Small intestine (tissue), 16 donors: ENCODE measurements at places on chromosomes 12 and 14. TPM values are rescaled to one million over a fixed set of nuclear protein-coding genes. Genes with fewer than 3 reads are reported as not detected.

DNA sequence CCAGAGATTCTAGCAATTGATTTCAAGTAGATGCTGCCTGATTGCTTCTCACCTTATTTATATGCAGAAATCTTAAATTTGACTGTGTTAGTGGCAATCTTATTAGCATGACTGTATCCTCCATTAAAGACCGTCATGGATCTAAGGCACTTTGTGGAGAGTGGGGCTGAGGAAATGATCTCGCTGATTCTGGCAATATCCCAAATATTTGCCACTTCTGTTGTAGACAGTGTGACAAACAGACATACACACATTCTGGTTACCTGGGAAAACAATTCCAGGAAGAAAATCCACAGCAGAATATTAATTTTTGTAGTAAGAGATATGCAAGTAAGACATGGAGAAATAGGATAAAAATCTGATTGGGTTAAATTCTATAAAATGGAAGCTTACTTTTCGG is 269.0 kb upstream of the G2E3 start:
- no peak overlapping the region for H3K27ac ChIP-seq
- H3K4me3 ChIP-seq = no peak overlapping the region
- H3K27me3 ChIP-seq = no peaks in the 10 kb centered on the region
- DNase-seq = no peak
- H3K36me3 ChIP-seq = no peaks in the 10 kb centered on the region

DNA sequence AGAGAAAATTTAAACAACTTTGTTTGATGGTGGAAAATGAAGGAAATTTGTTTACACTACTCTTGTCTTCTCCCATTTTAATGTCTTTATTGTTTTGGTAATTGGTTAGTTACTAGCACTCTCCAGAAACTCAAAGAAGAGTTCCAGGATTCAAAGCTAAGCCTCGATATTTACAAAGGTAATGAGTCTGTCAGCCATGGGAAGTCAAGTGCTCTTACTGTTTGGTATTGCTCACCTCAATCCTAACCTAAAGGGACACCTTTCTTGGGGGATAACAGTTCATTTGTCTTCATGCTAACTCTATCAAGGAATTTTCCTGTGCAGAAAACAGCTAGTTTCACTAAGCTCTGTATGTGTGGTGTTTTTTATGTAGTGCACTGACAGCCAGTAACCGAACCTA is 222.9 kb upstream of the LMO3 start:
- no peaks in the 10 kb centered on the region for H3K27me3 ChIP-seq
- no peak overlapping the region for H3K27ac ChIP-seq
- no peak for DNase-seq
- H3K4me3 ChIP-seq = no peak overlapping the region
- no peaks in the 10 kb centered on the region for H3K4me1 ChIP-seq
- no peaks in the 10 kb centered on the region for H3K36me3 ChIP-seq

DNA sequence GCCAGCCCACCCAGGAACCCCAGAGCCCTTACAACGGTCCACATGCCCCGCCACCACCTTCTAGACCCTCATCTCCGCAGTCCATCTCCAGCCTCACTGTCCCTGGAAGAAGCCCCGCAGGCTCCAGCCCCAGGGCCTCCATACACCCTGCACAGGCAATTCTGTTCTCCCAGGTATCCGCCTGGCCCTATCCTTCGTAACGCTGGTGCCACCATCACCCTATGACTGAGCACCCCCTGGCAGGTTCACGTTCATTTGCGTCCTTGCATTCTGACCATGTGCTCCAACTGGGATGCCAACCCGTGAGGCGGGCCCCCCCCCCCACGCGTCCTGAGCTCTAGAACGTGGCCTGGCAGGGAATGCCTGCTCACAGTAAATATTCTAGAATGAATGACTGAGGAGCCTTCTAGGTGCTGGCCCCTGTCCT is 675 bp upstream of the SCARB1 start:
- H3K4me3 ChIP-seq = peak overlapping the region; percentile 46
- H3K4me1 ChIP-seq = peaks cover 20% of the 10 kb centered on the region
- no peaks in the 10 kb centered on the region for H3K27me3 ChIP-seq
- H3K36me3 ChIP-seq = no peaks in the 10 kb centered on the region
- no peak for DNase-seq

The BEGAIN gene
- polyA plus RNA-seq = 2.9 TPM

GRCh38 chr12:52055731-52056711 is 4.8 kb downstream of the NR4A1 start:
- H3K36me3 ChIP-seq = peaks cover 52% of the 10 kb centered on the region
- H3K4me1 ChIP-seq = no peaks in the 10 kb centered on the region
- H3K27me3 ChIP-seq = no peaks in the 10 kb centered on the region
- no peak for DNase-seq
- H3K27ac ChIP-seq = no peak overlapping the region
- H3K4me3 ChIP-seq = no peak overlapping the region

- no peak overlapping the region for H3K27ac ChIP-seq
- H3K4me1 ChIP-seq = peaks cover 19% of the 10 kb centered on the region
- peak; percentile 59 for DNase-seq
Observed at GRCh38 chr14:50542941-50543418, 10.6 kb upstream of the MAP4K5 start.

GRCh38 chr12:117818400-117818799 is 150.4 kb downstream of the KSR2 start:
- no peaks in the 10 kb centered on the region for H3K36me3 ChIP-seq
- H3K4me1 ChIP-seq = no peaks in the 10 kb centered on the region
- H3K4me3 ChIP-seq = no peak overlapping the region
- no peak overlapping the region for H3K27ac ChIP-seq

DNA sequence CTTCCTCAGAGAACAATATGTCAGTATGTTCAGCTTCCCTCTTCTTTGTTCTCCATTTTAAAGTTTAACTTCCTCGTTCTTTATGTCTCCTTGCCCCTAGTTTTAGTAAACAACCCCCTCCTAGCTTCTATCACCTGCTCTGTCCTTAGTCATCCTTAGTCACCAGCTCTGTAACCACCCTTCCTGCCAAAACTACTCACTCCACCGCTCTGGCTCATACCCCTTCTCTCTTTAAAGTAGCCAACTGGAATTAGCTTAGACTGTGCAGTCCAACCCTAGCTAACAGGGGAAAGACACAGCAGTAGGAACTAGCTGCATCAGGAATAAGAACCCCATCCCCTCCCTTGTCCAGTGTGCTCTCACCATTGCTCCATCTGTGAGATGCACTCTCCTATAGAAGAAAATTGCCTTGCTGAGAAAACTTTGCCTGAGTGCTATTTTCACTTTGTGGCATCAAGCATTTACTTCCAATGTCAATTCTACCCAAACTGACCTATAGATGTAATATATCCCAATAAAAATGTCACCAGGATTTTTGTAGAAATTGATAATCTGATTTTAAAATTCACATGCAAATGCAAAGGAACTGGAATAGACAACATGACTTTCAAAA is 603.2 kb downstream of the C12orf50 start:
- H3K4me3 ChIP-seq = no peak overlapping the region
- no peaks in the 10 kb centered on the region for H3K4me1 ChIP-seq
- H3K36me3 ChIP-seq = no peaks in the 10 kb centered on the region
- DNase-seq = no peak
- H3K27me3 ChIP-seq = no peaks in the 10 kb centered on the region

GRCh38 chr14:67167420-67168109 is 21.7 kb upstream of the GARIN2 start:
- H3K27ac ChIP-seq = no peak overlapping the region
- DNase-seq = no peak
- H3K4me1 ChIP-seq = no peaks in the 10 kb centered on the region
- no peak overlapping the region for H3K4me3 ChIP-seq
- no peaks in the 10 kb centered on the region for H3K27me3 ChIP-seq
- no peaks in the 10 kb centered on the region for H3K36me3 ChIP-seq

The NID2 gene
- 2.2 TPM for polyA plus RNA-seq

GRCh38 chr14:92717571-92718042 is 30.8 kb downstream of the LGMN start:
- H3K4me3 ChIP-seq = no peak overlapping the region
- DNase-seq = no peak
- H3K27me3 ChIP-seq = no peaks in the 10 kb centered on the region
- H3K27ac ChIP-seq = no peak overlapping the region

- H3K4me3 ChIP-seq = no peak overlapping the region
- H3K4me1 ChIP-seq = peaks cover 2% of the 10 kb centered on the region
- no peak for DNase-seq
- no peaks in the 10 kb centered on the region for H3K27me3 ChIP-seq
- H3K36me3 ChIP-seq = no peaks in the 10 kb centered on the region
Observed at GRCh38 chr12:104462931-104463339, 6.2 kb downstream of the CHST11 start.

The KRT6A gene
- polyA plus RNA-seq = 6.7 TPM

DNA sequence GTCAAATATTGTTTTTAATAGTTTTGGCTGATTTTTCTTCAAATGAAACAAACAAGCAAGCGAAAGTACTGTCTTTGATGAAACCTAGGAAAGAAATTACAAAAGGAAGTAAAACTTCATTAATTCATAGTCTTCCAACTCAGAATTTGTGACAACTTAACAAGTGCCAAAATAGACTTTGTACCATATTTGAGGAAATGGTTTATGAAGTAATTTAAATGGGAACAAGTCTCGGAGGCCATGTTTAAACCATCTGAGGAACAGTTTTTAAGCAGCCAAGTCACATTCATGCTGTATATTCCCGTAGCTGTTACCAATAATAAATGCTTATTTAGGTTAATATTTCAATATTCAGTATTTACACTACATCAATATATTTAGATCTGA is 745 bp upstream of the ARHGDIB start:
- H3K4me3 ChIP-seq = no peak overlapping the region
- H3K27me3 ChIP-seq = no peaks in the 10 kb centered on the region
- H3K27ac ChIP-seq = peak overlapping the region; percentile 23

GRCh38 chr12:1054117-1054870 is 63.3 kb downstream of the ERC1 start:
- DNase-seq = peak; percentile 19
- H3K4me1 ChIP-seq = no peaks in the 10 kb centered on the region
- no peak overlapping the region for H3K4me3 ChIP-seq
- no peaks in the 10 kb centered on the region for H3K36me3 ChIP-seq
- H3K27me3 ChIP-seq = no peaks in the 10 kb centered on the region
- no peak overlapping the region for H3K27ac ChIP-seq

The OTUB2 gene
- polyA plus RNA-seq = 0.22 TPM

- no peaks in the 10 kb centered on the region for H3K36me3 ChIP-seq
- DNase-seq = no peak
- H3K4me1 ChIP-seq = no peaks in the 10 kb centered on the region
- no peak overlapping the region for H3K27ac ChIP-seq
- H3K4me3 ChIP-seq = no peak overlapping the region
Observed at GRCh38 chr12:52673217-52673616, 7.0 kb downstream of the KRT1 start.

DNA sequence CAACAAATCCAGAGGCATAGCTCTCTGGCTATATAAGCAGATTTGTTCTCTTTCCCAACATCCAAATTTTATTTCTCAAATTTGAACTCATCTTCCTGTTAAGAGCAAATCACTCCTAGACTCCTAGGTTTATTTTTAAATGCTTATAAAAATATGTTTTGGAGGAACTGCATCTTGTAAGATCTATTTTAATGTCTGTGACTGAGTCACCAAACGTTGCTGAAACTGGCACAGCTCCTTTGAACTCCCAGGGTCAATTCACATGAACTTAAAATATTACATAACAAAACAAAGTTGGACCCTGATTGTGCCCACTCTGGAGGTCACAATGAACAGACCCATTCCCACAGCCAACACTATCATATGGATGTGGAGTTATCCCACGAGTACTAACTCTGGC is 23.9 kb downstream of the ANAPC7 start:
- DNase-seq = no peak
- no peaks in the 10 kb centered on the region for H3K27me3 ChIP-seq

DNA sequence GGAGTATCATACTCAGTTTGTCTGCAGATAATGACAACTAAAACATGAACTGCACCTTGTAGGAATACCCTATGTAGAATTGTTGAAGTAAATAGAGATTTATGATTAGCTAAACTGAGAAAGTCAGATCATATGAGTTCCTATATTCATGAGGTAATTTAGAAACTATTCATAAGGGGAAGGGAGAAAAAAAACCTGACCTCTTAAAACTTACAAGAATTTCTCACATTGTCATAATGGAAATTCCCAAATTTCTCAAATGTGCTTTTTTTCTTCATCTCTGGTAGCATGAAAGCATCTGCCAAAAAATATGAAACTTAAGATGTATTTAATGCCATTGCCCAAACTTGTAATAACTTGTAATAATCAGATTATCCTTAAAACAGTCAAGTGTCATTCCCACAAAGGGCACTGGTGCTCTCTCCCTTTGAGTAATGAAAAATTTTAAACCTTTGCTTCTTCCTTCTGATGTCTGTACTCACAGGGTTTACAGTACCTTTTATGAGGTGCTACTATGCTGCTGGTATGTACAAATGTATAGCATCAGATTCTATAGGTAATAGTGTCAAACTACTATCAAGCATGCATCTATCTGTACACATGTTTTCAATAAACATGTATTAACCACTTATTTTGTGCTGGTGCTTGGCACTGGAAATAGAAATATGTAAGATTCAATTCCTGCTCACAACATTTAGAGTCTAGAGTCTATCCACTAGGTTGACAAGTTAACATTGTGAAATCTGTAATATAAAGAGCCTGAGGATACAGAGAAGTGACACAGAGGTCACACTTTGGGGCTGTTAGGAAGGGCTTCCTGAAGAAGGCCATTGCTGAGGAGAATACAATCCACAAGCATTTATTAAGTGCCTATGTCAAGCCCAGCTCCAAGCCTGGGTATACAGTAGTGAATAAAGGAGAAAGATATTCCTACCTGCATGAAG is 17.4 kb upstream of the DRAM1 start:
- no peak for DNase-seq
- H3K27me3 ChIP-seq = no peaks in the 10 kb centered on the region
- no peak overlapping the region for H3K27ac ChIP-seq

The LRRC9 gene
- polyA plus RNA-seq = not detected

GRCh38 chr12:3375326-3375725 is 115.7 kb upstream of the PRMT8 start:
- no peak overlapping the region for H3K27ac ChIP-seq
- no peak overlapping the region for H3K4me3 ChIP-seq
- no peak for DNase-seq
- no peaks in the 10 kb centered on the region for H3K27me3 ChIP-seq

The SERPINA12 gene
- polyA plus RNA-seq = not detected

DNA sequence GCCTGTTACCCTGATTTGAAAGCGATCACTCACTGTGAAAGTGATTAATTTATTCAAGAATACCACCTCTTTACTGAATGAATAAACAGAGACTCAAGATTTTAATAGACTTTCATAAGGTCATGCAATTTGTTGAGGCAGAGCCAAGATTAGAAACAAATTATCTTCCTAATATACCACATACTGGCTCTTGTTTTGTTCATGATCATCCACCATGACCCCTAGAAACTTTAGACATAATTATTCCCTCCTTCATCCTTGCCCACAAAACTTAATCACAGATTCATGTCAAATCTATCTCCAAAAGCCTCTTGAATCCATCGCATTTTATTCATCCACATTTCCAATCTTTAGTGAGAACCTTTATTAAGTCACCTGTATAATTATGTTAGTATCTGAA is 152.3 kb downstream of the ATXN7L3B start:
- no peaks in the 10 kb centered on the region for H3K36me3 ChIP-seq
- no peak overlapping the region for H3K27ac ChIP-seq
- H3K27me3 ChIP-seq = no peaks in the 10 kb centered on the region
- H3K4me3 ChIP-seq = no peak overlapping the region
- no peak for DNase-seq

- H3K36me3 ChIP-seq = no peaks in the 10 kb centered on the region
- no peaks in the 10 kb centered on the region for H3K4me1 ChIP-seq
- H3K4me3 ChIP-seq = no peak overlapping the region
- DNase-seq = no peak
Observed at GRCh38 chr12:74514098-74514872, 23.4 kb upstream of the ATXN7L3B start.

GRCh38 chr14:55256586-55256985 is 14.6 kb upstream of the FBXO34 start:
- H3K27me3 ChIP-seq = no peaks in the 10 kb centered on the region
- H3K27ac ChIP-seq = no peak overlapping the region
- H3K4me3 ChIP-seq = no peak overlapping the region
- no peaks in the 10 kb centered on the region for H3K4me1 ChIP-seq
- H3K36me3 ChIP-seq = no peaks in the 10 kb centered on the region

The RPS6KL1 gene
- 2.6 TPM for polyA plus RNA-seq
